ENCODE measurements at places on chromosomes 4 and X.

DNA sequence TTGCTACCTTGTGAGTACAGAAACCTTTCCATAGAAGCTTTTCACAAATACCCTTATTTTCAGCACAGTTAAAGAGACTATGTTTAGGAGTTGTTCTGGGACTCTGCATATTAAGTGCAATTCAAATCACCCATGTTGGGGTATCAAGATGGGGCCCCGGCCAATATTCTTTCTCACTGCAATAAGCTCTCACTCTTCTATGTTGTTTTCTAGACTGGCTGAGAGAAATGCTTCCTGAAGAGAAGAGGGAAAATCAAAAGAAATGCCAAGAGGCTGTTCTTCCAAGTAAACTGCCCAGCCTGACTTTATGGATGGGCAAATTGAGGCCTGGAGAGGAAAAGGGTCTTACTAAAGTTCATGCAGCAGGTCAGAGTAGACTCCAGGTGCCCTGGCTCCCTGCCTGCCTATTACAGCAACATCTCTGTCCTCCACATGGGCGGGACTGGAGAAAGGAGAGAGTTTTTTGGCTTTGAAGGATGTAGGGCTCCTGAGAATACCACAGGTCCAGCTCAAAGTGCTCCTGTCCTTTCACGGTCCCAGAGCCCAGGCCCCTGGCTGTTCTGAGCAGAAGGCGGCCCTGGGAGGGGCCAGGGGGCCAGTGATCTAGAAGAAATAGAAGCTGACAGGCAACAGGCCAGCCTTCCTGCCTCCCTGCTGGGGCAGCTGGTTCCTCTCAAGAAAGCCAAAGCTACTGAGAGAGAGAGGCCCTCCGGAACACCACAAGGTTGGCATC lies 745 bp upstream of the IQSEC2 start:
- no peak for DNase-seq

- no peak for DNase-seq
Measured at GRCh38 chr4:4436244-4436823, 49.4 kb downstream of the NSG1 start.

- no peak for DNase-seq
Measured at GRCh38 chr4:152808670-152809069, 28.9 kb downstream of the ARFIP1 start.

DNA sequence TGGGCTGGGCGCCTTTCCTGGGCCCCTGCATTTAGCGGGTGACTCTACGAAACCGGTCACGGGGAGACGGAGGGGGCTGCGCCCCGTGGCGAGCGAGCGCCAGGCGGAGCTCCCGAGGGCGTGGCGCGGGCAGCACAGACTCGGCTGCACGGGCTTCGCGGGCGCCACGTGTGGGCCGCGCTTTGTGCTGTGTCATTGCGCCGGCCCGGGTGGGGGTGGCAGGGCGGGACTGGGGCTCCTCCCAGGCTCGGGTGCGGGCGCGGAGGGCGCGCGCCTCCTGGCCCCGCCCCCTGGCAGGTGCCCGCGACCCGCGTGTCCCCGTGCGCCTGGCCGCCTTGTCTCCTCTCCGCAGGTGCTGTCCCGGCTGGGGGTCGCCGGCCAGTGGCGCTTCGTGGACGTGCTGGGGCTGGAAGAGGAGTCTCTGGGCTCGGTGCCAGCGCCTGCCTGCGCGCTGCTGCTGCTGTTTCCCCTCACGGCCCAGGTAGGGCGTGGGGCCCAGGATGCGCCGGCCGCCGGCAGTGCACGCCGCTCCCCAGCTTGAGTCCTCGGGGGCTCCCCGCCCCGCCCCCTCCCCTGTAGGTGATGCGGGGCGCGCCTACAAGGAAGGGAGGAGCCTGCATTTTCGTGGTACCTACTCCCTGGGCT lies 651 bp downstream of the UCHL1 start:
- DNase-seq, result no peak

- no peak for DNase-seq
Measured at GRCh38 chr4:53688186-53688790, 97.0 kb upstream of the LNX1 start.

DNA sequence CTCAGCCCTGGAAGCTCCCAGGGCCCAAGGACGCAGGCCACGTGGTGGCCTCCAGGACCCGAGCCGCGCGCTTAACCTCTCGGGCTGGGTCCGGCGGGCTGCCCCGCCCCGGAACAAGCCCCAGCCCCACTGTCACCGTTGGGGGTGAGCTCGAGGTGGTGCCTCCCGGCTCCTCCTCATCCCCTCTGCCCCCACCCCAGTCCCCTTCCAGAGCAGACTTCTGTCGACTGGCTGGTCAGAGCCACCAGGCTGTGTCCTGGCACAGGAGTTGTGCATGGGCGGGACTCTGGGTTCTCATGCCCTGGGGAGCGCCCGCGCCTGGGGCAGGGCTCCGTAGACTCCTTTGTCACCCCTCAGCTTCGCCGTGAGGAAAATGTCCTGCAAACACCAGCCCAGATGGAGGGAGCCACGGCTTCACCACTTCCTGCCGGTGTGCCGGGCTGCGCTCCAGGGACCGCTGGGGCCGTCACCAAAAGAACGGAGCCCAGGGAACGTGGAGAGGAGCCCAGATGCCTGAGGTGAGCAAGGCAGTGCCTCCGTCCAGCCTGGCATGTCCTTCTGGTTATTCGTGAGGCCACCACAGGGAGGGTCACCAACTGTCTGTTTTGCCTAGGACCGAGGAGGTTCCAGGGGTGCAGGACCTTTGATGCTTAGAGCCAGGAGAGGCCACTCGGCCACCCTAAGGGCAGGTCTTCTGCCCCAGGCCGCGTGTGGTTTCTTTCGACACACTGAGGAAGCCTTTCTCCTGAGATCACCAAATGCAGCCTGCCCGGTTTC lies 7.1 kb upstream of the RGS12 start:
- DNase-seq, result no peak

- DNase-seq, result no peak
Measured at GRCh38 chr4:6812766-6813165, 30.2 kb downstream of the KIAA0232 start.

DNA sequence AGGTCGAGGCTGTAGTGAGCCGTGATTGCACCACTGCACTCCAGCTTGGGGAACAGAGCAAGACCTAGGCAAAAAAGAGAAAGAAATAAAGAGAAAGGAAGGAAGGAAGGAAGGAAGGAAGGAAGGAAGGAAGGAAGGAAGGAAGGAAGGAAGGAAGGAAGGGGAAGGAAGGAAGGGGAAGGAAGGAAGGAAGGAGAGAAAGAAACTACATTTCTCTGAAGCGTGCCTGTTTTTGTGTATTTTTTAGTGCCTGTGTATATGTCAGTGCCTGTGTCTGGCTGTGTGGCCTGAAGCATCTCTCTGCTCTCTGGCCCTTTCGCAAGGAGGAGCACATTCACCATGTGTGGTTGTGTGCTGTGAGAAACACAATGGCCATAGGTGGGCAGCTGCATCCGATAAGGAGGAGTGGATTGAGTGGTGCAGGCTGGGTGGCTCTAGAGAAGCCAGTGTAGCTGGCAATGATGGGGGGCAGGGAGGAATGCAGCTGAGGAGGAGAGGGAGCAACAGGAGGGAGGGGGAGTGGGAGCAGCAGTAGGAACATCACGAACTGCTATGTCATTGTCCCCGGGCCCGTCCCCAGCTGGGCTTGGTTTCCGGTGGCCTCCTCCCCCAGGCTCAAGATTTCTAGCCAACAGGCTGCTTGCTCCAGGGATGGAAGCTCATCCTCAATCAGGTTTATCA lies 11.4 kb downstream of the SYN1 start:
- DNase-seq, result no peak

GRCh38 chr4:78481180-78481579 lies 70.4 kb upstream of the ANXA3 start:
- no peak for DNase-seq

DNA sequence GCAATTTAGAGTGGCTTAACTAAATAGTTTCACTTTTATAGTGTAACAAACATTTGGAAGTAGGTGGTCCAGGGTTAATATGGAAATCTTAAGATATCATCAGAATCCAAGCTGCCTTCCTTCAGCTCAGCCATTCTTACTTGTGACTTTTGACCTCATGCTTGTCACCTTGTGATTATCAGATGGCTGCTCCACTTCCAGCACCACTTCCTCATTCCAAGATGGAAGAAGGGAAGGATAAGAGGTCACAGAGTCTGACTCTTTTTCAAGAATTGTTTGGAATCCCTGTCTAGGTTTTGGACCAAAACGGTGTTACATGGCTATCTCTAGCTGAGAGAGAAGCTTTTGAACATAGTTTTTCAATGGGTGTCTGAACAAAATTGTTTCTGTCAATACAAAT lies 39.9 kb downstream of the MTTP start:
- no peak for DNase-seq

GRCh38 chr4:186078981-186079638 lies 10.2 kb downstream of the TLR3 start:
- DNase-seq, result no peak

DNA sequence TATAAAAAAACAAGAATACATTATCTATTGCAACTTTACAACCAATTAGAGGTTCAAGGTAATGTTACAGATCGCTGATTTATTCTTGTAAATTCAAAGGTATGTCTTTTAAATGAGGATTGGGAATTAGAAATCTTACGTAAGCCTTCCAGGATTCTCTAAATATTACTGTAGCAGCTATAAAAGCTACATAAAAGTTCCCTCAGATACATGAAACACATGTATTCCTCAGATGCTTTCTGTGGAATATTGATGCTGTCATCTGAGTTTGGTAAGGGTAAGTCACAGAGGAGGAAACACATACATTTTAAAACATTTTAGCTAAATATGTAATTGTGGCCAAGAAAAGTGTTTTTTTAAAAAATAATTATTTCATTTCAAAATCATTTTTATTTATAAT lies 3.4 kb downstream of the AFP start:
- no peak for DNase-seq

DNA sequence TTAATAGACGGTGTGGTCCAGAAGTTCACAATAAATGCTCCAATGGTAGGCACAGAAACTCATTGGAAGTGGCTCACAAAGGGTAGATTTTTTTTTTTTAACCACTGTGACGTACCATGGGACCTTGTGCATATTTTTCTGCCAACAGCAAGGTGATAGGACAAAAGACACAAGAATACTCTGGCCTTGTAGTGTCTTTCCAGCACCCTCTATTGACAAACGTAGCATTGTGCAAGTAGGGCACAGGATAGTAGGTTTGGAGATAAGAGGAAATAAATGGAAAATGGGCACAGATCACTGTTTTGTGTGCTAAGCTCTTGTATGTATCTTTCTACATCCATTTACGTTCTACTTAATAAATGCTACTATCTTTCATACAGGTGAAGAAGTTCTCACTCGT lies 2054.9 kb downstream of the PCDH7 start:
- DNase-seq, result no peak

DNA sequence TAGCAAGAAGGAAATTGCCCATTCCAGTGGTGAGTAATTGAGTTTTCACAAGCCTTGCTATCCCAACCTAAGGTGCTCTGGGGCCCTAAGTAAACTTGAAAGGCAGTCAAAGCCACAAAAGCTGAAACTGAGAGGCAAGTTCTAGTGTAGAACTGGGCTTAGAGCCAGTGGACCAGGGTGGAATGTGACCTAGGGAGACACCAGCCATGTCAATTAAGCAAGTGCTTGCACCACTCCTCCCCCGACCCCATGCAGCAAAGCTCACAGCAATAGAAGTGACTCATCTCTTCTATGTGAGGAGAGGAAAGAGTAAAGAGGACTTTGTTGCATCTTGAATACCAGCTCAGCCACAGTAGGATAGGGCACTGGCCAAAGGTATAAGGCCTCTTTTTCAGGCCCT lies 486.1 kb upstream of the POU3F4 start:
- no peak for DNase-seq

DNA sequence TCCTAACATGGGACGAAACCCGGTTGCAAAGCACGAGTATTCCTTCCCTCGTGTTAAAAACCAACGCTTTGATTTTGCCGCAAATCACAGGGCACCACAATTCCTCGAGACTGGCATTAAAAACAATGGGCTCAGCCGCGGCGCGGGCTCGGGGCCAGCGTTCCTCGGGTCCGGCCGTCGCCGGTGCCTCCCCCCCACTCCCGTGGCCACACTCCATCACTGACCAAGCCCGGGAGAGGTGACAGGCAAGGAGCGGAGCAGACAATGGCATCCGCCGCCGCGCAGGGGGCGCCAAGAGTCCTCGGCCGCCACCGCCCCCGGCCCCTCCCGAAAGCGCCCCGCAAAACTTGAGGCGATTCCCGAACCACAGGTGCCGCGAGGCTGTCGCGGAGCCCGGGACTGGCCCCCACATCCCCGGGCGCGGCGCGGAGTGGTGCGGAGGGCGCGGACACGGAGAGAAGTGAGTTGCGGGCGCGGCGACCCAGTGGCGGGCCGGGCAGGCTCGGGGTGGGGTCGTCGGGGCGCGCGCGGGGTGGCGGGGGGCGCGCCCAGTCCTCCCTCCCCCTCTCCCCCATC lies 445 bp downstream of the AP1S2 start:
- no peak for DNase-seq

- DNase-seq, result no peak
Measured at GRCh38 chr4:100359441-100359840, 158.4 kb downstream of the EMCN start.

GRCh38 chr4:48854982-48855381 lies 24.1 kb downstream of the OCIAD1 start:
- DNase-seq, result no peak

DNA sequence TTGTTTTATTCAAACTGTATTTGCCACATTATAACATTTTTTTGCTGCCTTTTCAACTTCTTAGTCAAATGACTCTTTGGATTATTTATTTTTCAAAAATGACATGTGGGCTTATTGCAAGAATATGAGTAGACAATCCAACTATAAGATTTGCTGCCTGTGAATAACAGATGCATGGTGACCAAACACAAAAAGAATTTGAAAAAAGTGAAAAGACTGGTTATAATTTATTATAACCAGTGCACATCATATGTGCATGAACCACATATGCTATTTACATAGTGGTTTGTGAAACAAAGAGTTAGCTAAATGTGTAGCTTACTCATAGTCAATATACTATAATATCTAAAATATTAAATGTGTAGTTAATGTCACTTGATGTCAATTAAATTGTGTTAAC lies 2086.8 kb downstream of the ARAP2 start:
- DNase-seq, result no peak

- DNase-seq, result no peak
Measured at GRCh38 chr4:99552872-99553271, 11.0 kb downstream of the TRMT10A start.

- no peak for DNase-seq
Measured at GRCh38 chr4:134533068-134533467, 331.5 kb upstream of the PABPC4L start.

DNA sequence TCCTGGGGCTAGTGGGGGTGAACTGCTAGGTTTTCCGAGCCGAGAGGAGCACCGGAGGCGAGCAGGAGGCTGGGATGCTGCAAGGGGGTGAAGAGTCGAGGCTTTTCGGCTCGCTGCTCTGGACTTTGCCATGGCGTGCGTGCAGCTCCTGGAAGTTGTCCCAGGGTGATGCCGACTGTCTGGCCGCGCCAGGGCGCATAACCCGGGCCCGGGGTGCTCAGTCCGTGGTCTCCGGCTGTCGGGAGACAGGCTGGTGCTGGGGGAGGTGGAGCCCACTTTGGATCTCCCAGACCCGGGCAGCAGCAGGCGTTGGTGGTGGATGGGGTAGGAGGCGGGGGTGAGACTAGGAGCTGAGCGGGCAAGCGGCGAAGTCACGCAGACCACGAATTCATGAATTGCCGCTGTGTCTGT lies 793 bp downstream of the GRIA3 start:
- no peak for DNase-seq
